Epithelial cell of proximal tubule (primary cell): ENCODE measurements at places on chromosomes 4 and X.
A peak's percentile ranks its signal among the peaks of the same experiment; 100 is the strongest.

DNA sequence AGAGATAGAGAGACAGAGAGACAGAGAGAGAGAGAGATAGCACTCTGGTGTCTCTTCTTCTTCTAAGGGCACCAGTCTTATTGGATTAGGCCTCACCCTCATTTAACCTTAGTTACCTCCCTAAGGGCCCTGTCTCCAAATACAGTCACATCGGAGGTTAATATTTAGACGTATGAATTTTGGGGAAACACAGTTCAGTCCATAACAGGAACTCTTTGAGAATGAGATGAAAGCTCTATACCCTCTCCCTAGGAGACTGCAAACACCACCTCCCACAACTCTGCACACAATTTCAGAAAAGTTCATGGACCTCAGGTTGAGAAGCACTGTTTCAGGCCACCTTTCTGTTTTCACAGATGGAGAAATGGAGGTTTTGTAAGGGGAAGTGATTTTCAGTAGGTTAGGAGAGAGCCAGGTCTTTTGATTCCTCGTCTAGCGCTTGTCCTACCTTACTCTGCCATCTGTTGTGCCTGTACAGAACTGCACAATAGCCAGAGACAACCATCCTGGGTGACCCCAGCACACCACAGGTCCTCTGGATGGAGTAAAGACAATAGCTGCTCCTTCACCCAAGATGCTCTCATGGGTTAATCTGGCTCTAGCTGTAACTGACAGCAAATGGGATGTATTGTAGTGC is 16.9 kb upstream of the LOC101059915 start:
- no peak for DNase-seq

DNA sequence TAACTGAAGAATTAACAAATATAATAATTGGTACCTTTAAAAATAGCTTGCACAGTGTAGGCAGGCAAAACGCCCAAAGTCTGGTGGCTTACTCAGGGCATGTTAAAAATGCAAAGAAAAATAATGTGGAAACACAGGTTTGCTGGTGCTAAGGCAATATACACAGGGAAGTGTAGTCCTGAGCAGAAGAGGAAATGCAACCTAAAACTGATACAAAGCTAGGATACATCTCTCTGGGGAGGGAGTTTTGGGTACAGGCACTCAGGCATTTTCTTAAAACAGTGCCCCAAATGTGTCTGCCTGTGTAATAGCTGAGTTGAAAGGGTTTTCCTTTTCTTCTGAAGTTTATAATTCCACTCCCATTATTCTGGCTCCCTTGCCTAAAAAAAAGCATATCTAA is 47.4 kb downstream of the TMPRSS11E start:
- no peak for DNase-seq

DNA sequence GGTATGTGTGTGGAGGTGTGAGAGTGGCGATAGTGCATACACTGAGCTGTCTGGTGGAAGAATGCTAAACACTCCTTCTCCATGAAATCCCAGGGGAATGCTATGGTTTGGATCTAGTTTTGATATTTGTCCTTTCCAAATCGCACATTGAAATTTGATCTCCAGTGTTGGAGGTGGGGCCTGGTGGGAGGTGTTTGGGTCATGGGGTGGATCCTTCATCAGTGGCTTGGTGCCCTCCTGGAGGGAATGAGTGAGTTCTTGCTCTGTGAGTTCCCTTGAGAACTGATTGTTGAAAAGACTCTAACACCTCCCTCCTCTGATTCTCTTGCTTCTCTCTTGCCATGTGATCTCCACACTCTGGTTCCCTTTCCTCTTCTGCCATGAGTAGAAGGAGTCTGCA is 114.1 kb upstream of the HHIP start:
- DNase-seq = no peak

DNA sequence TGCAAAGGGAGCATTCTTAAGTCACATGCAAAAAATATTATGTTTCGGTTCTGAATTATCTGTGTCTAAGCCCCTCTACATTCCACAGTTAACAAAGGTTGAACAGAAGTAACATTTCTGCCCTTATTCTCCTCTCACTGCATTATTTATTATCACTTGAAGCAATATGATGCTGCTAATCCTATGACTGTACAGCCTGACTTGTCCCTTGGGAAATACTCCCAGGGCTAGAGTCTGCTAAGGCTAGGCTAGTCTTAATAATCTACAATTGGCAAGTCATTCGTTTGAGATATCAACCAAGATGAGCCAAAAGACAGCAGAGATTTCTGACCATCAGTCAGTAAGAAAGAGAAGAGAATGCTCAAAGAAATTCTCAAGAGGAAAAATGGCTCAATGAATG is 226.9 kb upstream of the HCCS start:
- DNase-seq = no peak

DNA sequence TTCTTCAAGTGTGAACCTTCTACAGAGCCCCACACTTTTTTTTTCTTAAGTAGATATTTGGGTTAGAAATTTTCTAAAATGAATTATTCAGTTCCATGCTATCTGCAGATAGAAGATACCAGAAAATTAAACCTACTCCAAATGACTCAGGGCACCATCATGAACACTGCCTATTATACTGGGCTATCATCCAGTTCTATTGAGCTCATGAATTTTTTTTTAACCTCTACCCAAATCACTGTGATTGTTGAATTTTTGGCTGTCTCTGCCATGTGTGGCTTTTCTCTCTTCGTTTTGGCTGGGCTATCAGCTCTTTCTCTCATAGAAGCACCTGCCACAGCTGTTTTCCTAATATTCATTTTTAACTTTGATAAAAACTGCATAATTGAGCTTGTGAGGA is 31.0 kb upstream of the SLC34A2 start:
- DNase-seq = no peak

- DNase-seq = no peak
Measured at GRCh38 chrX:13013363-13014110, 30.9 kb downstream of the FAM9C start.

- DNase-seq = no peak
Measured at GRCh38 chr4:896216-896615, 35.9 kb downstream of the GAK start.

DNA sequence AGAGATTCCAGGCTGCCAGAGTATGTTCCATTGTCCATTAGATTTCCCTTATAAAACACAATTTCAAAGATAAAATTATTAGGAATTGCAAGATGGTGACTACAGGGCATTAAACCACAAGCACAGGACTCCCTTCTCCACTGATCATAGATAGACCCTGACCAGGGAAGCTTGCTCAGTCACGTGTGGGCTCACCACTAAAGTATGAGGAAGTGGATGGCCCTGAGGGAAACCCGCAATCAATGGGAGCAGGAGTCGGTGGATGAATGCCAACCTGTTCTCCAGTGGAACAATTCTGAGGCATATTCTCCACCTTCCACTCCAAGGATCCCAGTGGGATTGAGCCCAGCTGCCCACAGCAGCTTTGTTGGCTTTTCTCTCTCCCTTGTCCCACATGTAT is 515.7 kb downstream of the BCOR start:
- DNase-seq = peak; percentile 37

DNA sequence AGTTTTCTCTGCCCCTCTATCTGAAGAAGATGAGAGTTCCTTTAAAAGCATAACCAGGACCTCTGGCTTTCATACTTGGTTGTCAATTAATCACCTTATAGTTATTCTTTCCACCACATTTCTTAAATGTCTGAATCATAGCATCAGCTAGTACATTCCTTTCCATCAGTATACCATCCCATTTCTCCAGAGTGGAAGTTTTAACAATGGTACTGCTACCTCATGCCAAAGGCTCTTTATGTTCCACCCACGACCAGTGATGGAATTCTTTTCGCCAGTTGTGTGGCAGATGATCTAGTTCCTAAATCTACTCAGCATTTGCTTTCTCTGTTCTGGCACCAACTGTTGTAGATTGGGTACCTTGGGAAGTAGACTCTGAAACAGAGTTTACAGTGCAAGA is 379.8 kb downstream of the ZNF674 start:
- DNase-seq = peak; percentile 68

DNA sequence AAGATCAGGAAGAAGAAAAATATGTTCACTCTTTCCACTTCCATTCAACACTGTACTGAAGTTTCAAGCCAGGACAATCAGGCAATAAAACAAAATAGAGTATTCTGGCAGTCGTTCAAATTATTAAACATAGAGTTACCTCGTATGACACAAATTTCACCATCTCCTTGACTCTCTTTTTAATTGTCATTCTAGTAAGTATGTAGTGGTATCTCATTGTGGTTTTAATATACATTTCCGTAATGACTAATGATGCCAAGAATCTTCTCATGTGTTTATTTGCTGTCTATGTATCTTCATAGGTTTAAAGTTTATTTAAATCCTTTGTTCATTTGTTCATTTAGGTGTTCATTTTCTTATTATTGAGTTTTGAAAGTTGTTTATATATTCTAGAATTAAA is 352.2 kb downstream of the IDS start:
- no peak for DNase-seq

DNA sequence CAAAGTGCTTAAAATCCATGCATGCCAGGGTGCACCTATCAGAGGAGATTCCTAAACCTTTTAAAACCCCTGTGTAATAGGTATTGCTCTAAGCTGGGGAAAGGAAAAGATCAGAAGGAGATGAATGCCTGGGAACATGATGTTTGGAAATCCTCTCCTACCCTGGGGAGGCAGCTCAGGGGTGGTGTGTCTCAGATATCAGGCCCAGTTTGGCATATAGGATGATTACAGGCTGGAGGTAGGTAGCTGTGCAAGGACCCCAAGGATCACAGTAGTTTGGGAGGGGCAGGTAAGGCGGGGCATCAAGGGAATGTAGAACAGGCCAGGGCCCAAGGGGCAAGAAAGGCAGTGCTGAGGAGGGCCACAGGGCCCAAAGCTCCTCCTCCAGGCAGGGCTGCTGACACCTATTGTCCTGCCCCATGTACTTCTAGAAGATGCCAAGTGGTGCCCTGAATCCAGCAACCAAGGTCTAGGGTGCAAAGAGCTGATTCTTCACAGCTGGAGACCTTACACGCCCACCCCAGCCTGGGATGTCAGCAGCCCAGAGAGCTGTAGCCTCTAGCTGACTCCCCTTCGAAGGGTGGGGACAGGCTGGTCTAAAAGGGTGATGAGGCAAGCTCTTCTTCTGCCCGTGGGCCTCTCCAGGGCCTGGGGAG is 17.6 kb downstream of the SASH3 start:
- DNase-seq = no peak

- DNase-seq = peak; percentile 79
Measured at GRCh38 chrX:65690057-65690855, 22.8 kb downstream of the MSN start.

GRCh38 chrX:40005292-40006011 is 92.3 kb downstream of the BCOR start:
- DNase-seq = no peak

GRCh38 chr4:173752610-173753230 is 222.7 kb upstream of the HAND2 start:
- no peak for DNase-seq

GRCh38 chr4:1600211-1600780 is 83.8 kb downstream of the FAM53A start:
- DNase-seq = no peak

DNA sequence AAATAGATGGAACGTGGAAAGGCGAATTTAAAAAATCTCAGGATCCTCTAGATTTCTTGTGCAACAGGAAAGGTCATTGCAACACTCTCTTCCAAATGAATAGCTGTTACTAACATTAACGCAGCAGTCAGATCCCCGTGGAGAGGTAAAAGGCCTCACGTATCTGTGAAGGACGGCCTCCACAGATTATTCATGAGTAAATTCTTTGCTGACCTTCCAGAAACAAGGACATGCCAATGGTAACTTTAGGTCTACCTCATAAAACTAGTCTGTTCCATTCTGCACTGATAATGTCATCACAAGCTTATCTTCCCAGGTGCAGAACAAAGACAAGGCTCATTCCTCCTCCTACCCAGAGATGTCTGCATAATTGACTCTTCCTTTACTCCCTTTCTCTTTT is 16.1 kb upstream of the REPS2 start:
- no peak for DNase-seq

GRCh38 chrX:84830836-84831235 is 172.8 kb upstream of the APOOL start:
- DNase-seq = no peak

DNA sequence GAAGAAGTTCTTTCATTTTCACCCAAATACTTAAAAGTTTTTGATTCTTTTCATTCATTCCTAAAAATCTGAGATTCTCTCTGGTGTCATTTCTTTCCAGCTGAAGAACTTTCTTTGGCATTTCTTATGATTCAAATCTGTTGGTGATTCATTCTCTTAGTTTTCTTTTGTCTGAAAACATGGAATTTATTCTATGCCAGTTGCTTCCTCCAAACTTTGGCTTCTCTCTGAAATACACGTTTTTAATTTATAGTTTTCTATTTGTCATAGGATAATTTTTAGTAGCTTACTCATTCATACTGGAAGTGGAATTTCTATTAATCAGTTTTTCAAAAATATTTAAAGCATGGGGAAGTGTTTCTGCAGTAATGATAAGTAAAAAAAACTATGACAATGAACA is 1012.0 kb downstream of the RPA4 start:
- DNase-seq = no peak

DNA sequence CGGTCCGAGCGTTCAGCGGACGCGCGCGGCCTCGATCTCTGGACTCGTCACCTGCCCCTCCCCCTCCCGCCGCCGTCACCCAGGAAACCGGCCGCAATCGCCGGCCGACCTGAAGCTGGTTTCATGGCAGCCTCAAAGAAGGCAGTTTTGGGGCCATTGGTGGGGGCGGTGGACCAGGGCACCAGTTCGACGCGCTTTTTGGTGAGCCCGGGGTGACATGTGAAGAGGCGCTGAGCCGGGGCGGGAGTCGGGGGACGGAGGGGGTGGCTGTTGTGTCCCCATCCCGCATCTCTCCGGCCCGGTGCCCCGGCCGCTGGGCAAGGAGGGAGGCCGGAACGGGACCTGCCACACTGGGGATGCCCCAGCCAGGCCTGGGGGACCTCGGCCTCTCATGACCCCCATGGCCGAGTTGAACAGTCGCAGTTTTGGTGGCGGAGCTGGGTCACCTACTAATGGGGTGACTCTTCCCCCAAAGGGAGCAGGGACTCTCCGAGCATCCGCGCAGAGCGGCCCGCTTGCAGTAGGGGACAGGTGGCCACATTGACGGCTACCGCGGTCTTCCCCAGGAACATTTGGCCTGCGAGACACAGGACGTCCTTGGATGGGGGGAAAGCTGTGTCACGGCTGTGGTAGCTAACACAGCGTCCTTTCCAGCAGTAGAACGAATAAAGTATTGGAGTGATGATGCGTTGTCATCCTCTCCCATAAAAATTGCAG is at the start of gene GK:
Gene GK (plus strand): TSS at position 9 of the 717 bp plus-strand sequence. CDS start 115 bp downstream, at position 124.
- no peak for DNase-seq

GRCh38 chr4:185096032-185096653 is 46.9 kb upstream of the SLC25A4 start:
- no peak for DNase-seq

- DNase-seq = no peak
Measured at GRCh38 chrX:119337201-119337600, 61.9 kb upstream of the SLC25A43 start.

GRCh38 chr4:118834070-118834469 is 1.9 kb downstream of the SEC24D start:
- DNase-seq = no peak

DNA sequence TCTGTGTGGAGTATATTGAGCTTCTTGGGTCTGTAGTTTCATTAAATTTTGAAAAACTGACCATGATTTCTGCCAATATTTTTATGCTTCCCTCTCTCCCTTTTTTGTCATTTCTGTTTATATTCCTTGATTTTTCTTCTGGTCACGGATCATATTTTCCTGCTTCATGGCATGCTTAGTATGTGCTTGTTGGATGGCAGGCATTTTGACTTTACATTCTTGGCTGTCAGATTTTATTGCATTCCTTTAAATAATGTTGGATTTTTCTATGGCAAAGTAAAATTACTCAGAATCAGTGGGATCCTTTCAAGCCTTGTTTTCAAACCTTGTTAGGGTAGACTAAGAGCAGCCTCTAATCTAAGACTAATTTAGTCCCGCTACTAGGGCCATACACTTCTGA is 531.8 kb downstream of the IL15 start:
- no peak for DNase-seq

- DNase-seq = no peak
Measured at GRCh38 chr4:167779280-167779679, 313.1 kb upstream of the ANXA10 start.
